ENCODE measurements at places on chromosomes 3 and 15. TPM values are rescaled to one million over a fixed set of nuclear protein-coding genes. Genes with fewer than 3 reads are reported as not detected.

GRCh38 chr3:126835472-126836219 is 131.6 kb downstream of the CHCHD6 start:
- DNase-seq, result no peak

DNA sequence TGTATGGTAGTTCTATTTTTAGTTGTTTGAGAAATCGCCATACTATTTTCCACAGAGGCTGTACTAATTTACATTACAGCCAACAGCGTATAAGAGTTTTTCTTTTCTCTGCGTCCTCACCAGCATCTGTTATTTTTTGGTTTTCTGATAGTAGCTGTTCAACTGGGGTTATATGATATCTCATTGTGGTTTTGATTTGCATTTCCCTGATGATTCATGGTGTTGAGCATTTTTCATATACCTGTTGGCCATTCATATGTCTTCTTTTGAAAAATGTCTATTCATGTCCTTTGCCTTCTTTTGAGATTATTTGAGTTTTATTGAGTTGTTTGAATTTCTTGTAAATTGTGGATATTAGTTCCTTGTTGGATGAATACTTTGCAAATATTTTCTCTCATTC is 114.6 kb downstream of the LRRK1 start:
- DNase-seq, result no peak

DNA sequence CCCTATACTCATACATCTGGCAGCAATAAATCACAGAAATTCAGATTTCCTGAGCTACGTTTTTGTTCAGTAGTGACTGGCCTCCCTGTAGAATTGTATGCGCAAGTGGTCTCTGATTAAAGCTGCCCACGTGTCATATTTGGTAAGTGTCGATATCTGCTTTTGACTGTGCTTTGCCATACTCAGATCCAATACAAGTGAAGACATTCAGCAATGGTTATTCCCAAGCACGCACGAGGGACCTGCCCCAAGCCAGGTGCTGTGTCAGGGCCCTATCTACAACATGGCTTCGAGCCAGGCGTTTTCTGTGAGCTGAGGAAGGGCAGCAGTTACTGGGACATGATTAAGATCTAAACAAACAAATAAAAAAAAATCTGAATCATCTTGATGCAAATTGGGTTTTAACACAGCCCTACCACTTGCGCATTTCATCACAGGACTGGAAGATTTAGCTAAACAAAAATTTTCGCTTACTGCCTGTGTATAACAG is 47.2 kb upstream of the ICE2 start:
- peak; percentile 31 for DNase-seq

ITGA11 gene
- total RNA-seq, result 13.9 TPM

LRRC34 gene
- 1.6 TPM for total RNA-seq

All from heart right ventricle (tissue), 16 donors.